H1 (cell line): ENCODE measurements at places on chromosomes 5 and 9.
A peak's percentile ranks its signal among the peaks of the same experiment; 100 is the strongest.

DNA sequence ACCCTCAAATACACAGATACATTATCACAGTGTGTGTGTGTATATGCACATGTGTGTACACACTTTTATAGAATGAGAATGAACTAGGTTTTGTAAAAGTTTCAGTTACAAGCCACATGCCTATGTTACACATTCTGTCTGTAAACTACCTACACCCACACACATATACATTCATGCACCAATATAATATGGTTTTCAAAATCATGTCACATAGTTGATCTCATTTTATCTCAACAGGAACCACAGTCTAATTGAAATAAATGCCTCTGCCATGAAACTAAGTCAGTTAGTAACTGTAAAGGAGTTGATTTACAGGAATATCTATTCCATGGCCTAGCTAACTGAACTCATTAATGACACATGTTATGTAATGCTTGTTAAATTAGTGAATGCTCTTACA, 646.6 kb downstream of the PDE4D start:
- no peak for DNase-seq

DNA sequence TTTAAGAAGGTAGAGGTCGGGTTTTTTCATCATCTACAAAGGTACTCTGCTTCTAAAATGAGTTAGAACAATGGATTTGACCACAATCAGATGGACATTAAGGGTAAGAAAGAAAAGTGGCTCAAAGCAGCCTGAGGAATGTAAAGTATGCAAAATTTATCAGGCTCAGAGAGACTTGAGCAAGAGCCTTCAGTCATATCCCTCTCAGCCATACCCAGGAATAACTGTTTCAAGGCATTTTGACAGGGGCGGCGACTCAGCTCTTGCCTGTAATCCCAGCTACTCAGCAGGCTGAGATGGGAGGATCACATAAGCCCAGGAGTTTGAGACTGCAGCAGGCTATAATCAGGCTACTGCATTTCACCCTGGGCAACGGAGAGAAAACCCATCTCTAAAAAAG, 38.8 kb upstream of the ANXA2R start:
- DNase-seq, result no peak

DNA sequence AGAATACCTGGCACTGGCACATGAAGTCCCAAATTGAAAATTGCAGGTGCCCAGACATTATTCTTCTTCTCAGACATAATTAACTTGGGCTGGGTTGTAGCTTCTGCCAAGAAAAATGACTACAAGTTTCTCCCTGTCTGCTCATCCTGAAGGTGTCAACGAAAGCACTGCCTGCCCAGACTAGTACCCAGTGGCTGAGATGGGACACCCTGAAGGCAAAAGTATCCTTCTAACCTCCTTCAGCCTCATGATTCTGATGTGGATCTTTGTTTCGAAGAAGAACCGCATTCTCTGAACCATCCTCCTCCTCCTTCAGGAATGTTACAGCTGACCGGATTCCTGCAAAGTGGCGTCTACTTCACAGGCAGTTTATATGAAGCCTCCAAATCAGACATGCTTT, 161.1 kb upstream of the FST start:
- no peak for DNase-seq

DNA sequence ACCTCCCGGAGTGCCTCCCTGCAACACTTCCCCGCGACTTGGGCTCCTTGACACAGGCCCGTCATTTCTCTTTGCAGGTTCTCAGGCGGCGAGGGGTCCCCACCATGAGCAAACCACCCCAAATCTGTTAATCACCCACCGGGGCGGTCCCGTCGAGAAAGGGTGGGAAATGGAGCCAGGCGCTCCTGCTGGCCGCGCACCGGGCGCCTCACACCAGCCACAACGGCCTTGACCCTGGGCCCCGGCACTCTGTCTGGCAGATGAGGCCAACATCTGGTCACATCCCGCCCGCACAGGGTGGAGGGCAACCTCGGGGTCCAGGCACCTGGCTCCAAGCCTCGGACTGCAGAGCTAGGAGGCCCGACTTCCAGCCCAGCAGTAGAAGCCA, 776 bp upstream of the TERT start:
- no peak for DNase-seq

GRCh38 chr9:6461619-6462018, 48.6 kb downstream of the UHRF2 start:
- no peak for DNase-seq

DNA sequence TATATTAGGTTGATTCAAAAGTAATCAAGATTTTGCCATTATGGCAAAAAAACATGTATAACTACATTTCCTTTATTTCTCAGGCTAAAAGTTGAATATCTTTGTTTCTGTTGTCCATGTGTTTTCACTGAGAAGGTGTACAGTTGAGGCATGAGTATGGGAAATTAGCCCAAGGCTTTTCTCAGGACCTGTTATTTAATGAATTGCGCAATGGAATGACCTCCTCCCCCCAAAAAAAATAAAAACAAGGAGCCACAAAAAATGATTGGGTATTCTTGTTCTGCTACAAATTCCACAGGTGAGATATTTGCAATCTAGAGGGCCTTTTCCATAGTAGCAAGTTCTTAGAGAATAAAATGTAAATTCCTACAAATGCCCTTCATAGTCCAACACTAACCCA, 186.8 kb downstream of the TRPM3 start:
- no peak for DNase-seq

DNA sequence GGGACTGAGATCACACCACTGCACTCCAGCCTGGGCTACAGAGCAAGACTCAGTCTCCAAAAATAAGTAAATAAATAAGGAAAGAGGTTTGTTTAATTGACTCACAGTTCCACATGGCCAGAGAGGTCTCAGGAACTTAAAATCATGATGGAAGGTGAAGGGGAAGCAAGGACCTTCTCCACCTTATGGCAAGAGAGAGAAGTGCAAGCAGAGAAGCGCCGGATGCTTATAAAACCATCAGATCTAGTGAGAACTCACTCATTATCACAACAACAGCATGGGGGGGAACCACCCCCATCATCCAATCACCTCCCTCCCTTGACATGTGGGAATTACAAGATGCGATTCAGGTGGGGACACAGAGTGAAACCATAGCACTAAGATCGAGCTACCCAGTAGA, 22.8 kb upstream of the RGMB start:
- DNase-seq, result no peak

DNA sequence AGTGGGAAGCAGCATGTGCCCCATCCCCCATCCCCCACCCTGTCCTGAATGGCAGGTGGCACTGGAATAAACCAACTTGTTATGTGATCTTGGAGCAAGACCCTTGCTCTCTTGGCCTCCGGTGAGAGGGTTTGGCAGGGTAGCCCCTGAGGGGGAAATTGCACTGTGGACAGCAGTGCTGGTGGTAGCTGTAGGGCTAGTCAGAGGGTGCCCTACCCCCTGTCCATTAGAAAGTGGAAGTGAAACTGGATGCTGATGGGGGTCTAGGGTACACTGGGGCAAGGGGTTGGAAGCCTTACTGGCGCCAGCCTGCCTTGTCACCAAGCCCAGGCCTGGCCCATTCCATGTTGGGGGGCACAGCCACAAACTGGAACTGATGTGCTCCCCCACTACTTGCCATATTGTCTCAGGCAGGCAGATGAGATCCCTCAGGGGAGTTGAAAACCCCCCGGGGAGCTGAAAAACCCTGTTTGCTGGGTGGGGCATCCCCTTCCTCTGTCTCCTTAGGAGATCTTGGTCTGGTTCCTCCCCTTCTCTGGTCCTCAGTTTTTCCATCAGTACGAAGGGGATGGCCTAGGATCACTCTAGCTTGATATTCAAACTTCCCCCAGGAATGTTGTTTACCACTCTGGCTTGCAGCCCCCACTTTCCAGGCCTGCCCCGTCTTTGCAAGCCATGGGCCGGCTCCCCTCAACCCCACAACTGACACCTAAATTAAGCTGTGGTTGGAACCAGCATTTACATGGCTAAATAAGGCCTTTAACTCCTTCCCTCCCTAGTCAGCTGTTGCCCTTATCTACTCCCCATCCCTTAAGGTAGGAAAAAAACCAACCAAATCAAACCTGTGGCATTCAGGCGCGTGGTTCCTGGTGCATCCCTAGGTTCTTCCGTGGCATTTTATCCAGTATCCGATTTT, 14.4 kb upstream of the SYNPO start:
- DNase-seq, result no peak

DNA sequence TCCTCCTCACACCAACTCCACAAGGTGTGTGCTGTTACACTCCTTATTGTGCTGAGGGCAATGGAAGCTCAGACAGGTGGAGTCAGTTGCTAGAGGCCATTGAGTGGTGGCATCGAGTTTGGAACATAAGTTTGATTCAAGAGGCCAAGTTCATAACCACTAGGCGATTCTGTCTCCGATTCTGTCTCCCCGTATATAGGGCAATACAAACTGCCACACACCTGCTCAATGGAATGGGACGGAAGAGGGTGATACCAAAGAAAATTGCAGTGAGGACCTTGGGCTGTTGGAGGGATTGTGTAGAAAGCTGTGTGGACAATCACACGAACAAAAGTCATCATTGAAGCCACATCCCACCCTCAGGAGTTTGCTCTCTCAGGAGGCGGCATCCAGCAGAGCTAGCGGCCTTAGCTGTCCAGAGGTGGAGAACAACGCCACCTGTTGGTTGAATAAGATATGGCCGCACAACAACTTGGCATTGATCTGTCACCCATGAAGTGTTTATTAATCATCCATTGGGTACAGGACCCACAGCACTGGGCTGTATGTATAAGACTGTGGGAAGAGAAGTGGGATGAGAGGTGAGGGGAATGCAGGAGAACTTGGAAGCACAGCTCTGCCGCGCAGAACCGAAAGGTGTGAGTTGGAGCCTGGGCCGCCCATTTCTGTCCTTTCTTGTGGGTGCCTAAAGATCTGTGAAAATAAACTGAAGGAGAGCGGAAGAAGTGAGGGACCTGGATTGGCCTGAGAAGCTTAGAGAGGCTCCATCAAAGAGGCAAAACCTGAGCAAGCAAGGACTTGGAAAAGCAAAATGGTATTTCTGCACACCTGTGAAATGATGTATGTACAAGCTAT, 16.1 kb upstream of the NEUROG1 start:
- peak; percentile 82 for DNase-seq

DNA sequence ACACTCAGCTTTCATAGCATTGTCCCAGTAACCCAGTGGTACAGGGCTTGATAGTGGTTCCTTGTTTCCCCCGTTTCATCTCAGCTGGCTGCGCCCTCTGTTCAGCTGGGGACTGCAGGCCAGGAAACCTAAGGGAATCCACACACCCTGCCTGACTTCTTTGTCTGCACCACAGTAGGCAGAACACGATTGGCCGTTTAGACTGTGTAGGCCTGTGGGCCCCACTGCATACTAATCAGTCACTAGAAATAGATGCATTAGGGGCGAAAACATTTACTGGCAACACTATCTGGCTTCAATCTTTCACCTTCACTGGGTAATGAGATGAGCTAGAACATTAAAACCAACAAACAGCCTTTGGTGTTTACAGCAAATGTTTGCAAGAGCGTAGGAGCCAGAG, 512.7 kb upstream of the BRINP1 start:
- DNase-seq, result no peak
